ENCODE measurements at places on chromosomes 2 and 18.
A peak's percentile ranks its signal among the peaks of the same experiment; 100 is the strongest.

- peak; percentile 32 for DNase-seq
Observed at GRCh38 chr2:164651361-164651760, 30.1 kb upstream of the GRB14 start.

DNA sequence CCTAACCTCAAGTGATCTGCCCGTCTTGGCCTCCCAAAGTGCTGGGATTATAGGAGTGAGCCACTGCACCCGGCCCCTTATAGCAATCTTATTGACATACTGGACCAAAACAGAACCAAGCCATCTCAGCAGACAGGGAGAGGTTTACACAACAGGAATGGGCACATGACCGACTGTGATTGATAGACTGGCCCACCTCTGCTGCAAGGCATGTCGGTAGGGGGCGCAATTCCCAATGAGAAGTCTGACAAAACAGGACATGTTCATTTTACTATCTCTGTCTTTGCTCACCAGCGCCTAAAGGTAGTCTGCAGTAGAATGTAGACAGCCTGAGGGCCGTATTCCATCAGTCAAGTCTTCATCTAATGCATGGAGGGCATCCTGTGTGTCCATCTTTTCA, 2.0 kb downstream of the LYPD6B start:
- peak; percentile 11 for DNase-seq

DNA sequence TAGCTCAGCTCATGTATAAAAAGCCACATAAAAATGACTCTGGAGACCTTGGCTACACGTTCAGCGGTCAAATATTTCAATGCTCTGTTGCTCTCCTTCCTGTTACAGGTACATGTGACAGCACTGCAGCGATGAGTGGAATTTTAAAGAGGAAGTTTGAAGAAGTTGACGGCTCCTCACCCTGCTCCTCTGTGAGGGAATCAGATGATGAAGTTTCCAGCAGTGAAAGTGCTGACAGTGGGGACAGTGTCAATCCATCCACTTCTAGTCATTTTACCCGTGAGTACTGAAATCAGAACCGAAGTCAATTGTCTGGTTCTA, 125.4 kb downstream of the CSRNP3 start:
- no peak for DNase-seq

DNA sequence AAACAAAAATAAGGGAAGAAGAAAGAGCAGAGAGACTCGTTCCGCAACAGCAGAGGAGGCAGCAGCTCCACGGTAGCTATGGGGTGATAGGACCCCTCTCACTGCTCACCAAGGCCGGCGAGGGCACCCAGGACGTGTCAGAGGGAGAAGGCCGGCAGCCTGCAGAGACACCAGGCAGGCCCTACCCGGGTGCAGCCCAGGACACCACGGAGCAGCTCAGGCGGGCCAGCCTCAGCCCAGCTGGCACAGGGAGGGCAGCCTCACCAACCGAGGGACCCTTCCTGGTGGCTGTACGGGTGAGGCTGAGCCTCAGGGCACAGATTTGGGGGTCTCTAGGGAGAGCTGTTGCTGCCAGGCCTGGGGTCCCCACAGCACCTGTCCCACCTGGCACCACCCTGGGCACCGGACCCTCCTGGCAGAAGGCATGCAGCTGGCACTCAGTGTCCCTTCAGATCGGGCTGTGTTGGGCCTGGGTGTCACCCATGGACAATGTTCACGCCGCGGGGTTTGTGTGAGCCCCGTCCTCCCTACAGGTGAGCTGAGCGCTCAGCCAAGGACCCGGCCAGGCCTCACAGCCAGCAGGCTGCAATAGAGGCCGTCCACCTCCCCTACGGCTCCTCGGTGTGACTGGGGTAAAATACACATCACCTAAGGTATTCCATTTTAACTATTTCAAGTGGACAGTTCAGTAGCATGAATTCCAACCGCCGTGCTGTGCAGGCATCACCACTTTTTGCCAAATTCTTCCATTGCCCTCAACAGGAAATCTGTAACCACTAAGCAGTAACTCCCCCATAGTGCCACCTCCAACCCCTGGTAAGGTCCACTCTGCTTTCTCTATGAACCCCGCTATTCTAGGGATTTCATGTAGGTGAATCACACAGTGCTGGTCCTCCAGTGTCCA, 21.6 kb downstream of the KCNG2 start:
- no peak for DNase-seq

DNA sequence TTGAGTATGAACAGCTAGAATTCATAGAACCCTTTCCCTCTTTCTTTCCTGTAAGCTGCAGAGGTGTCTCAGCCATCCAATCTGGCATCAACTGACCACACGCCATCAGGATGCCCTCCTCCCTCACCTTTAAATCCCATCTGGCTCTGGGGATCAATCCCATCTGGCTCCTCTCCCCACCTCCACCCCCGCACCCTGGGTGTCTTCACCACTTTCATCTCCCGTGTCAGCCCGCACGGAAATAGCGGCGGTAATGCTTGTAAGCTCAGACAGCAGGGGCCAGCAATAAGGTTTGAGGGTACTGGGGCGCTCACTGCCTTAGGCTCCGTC, 508 bp upstream of the TUBA4B start:
- DNase-seq: no peak

Data from COLO829 (cell line).